Spinal cord (tissue), 10 donors: ENCODE measurements at places on chromosomes 7 and 10. TPM values are rescaled to one million over a fixed set of nuclear protein-coding genes. Genes with fewer than 3 reads are reported as not detected.
A peak's percentile ranks its signal among the peaks of the same experiment; 100 is the strongest.

GRCh38 chr10:77360835-77361234 lies 276.8 kb downstream of the KCNMA1 start:
- DNase-seq: peak; percentile 20

DNMBP gene
- 10.8 TPM for total RNA-seq

RALA gene
- total RNA-seq: 23.2 TPM

- DNase-seq: no peak
These were observed 577.8 kb downstream of the ETV1 start for GRCh38 chr7:13411636-13412035.

ASZ1 gene
- total RNA-seq: not detected
